ENCODE measurements at places on chromosomes 2 and 18. TPM values are rescaled to one million over a fixed set of nuclear protein-coding genes. Genes with fewer than 3 reads are reported as not detected.

CD8B2 gene
- not detected for polyA plus RNA-seq

DNA sequence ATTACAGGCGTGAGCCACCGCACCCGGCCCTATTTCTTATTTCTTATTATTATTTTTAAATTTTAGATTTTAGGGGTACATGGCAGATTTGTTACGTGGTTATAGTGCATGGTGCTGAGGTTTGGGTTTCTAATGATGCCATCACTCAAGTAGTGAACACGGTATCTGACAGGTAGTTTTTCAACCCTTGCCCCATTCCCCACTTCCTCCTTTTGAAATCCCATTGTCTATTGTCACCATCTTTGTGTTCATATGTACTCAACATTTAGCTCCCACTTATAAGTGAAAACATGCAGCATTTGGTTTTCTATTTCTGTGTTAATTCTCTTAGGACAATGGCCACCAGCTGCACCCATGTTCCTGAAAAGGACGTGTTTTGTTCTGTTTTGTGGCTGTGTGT lies 39.5 kb downstream of the TGIF1 start:
- DNase-seq, result no peak

GRCh38 chr2:19750136-19750535 lies 151.6 kb downstream of the TTC32 start:
- no peak for DNase-seq

GRCh38 chr2:48444404-48444803 lies 85.5 kb upstream of the STON1 start:
- DNase-seq, result no peak

DNA sequence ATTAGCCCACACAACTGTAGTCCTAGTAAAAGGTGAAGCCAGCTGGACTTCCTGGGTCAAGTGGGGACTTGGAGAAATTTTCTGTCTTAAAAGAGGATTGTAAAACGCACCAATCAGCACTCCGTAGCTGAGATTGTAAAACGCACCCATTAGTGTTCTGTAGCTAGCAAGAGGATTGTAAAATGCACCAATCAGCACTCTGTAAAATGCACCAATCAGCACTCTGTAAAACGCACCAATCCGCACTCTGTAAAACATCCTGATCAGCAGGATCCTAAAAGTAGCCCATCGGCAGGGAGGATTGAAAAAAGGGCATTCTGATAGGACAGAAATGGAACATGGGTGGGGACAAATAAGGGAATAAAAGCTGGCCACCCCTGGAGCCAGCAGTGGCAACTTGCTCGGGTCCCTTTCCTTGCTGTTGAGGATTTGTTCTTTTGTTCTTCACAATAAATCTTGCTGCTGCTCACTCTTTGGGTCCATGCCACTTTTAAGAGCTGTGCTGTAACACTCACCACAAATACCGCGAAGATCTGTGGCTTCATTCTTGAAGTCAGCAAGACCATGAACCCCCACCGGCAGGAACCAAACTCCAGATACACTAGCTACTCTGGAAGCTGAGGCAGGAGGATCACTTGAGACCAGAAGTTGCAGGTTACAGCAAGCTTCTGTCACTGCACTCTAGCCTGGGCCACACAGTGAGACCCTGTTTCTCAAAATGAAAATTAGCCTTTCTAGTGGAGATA lies 102.6 kb downstream of the HS6ST1 start:
- no peak for DNase-seq

DNA sequence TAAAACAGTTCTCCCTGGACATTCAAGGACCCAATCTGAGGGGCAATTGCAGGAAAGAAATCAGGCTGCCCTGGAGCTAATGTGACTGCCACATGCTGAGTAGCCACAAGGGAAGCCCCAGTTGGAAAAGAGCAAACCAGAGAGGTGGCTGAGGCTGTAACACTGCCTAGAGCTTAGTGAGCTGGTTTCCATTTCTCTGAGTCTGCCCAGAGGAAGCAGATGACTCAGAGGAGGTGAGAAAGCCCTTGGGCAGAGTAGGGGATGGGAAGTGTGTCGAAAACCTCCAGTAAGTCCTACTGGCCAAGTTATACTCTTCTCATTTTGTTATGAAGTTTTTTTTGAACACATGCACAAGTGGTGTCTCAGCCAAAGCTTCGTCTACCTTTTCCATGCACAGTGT lies 753.0 kb downstream of the CNTNAP5 start:
- DNase-seq, result no peak

- no peak for DNase-seq
These were observed 21.5 kb upstream of the CYP1B1 start for GRCh38 chr2:38097258-38097987.

DNA sequence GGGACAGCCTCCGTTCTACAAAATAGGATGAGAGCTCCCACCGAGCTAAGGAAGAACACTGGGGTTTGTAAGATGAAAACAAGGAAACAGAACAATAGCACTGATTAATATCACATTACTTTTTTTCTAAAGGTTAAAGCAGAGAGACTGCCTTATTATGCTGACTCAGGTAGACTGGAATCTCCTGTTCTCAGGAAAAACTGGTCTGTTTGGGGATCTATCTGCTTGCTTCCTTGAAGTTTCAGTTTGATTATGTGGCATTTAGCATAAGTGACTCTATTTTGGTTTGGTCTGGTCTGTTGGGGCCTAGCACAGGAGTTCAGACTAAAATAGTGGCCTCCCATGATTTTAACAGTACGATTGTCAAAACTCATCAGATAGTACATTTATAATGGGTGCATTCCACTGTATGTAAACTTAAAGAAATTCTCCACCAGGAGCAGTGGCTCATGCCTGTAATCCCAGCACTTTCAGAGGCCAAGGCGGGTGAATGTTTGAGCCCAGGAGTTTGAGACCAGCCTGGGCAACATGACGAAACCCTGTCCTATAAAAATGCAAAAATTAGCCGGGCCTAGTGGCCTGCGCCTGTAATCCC lies 64.1 kb upstream of the NDUFV2 start:
- DNase-seq, result peak; percentile 37

DNA sequence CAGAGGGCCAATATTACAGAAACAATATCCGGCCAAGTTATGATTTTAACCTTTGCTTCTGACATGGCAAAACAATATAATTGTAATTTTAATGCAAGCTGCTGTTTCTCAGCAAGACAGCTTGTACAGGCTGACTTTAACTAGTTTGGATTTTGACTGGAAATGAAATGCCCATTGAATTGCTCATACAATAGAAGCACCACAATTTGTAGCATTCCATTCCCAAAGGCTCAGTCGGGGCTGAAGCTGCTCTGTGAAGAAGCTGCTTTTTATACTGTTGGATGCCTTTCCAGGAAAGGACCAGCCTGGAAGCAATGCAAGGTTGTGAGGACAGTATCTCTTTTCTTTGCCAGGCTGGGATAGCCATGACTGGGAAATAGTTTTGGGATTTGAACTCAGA lies 677.0 kb upstream of the FANCL start:
- DNase-seq, result no peak

GRCh38 chr2:72497763-72498162 lies 328.1 kb downstream of the EXOC6B start:
- no peak for DNase-seq

TMEM37 gene
- polyA plus RNA-seq, result 0.03 TPM

CABLES1 gene
- 1.9 TPM for polyA plus RNA-seq

DNA sequence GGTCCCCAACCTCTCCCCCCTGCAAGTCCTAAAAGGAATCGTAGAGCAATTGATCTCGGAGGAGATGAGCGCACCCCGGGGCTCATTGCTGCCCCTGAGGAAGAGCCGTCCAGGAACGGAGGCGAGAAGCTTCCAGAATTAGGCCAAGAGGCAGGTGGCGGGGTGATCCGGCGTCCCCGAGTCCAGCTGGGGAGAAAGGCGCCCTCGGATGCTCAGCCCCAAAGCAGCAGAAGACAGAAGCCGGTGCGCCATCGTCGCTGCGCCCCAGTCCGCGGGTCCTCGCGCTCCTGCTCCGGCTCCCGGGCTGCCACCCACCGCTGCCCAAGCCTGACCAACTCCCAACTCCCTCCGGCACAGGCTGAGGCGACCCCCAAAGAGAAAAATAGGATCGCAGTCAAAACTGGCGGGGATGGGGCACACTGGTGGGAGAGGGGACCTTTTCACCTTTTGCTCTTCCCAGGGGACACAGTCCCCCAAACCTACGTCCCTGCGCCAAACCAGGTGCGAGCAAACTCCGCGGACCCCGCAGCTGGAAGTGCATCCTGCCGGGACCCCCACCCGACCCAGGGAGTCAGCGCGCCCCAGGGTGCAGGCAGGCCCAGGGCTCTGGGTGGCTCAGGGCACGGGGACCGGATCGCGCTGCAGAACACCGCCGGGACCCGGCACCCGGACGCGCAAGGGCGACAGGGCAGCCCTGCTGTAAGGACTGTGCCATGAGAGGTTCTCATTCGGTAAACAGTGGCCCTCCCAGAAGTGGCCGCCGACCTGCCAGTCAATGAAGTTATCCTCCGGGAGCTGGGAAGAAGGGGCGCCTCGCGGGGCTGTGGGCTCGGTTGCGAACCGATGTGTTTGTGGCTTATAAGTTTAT lies 8.4 kb upstream of the MEIS1 start:
- no peak for DNase-seq

DNA sequence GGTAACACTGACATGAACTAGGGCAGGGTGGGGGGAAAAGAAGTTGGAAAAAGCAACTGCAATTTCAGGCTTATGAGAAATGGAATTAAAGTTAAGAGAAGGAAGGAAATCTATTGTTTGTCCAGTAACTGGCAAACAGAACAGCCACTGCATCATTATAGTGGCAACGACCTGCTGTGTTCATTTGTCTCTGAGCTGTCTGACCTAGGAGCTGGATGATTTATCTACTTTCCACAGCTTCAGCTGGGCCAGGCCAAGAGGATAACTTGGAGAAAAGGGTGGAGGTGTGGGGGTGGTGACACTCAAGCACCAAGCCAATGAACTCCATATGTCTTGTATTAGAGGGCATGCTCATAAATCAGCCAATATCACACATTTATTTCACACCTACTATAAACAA lies 291.5 kb upstream of the KLHL29 start:
- no peak for DNase-seq

CXCR4 gene
- 0.03 TPM for polyA plus RNA-seq

DNA sequence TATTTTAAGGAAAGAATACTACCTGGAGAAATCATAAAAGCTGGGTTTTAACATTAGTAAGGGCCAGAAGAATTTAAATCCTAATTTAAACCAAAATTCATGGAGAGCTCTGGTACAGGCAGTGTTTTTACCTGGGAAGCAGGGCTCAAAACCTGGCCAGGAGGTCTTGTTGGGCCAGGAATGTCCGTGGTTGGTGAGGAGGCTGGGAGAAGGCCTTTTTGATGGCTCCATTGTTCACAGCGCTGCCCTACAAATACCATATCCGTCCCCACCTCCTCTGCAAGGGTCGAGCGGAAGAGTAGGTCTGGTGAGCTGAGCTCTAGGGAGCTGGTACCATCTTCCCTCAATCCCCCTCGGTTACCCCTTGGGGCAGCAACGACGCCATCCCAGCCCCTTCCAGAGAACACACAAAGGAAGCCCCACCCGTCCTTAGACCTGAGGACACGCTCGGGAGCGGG lies 10.9 kb upstream of the HOXD1 start:
- no peak for DNase-seq

DNA sequence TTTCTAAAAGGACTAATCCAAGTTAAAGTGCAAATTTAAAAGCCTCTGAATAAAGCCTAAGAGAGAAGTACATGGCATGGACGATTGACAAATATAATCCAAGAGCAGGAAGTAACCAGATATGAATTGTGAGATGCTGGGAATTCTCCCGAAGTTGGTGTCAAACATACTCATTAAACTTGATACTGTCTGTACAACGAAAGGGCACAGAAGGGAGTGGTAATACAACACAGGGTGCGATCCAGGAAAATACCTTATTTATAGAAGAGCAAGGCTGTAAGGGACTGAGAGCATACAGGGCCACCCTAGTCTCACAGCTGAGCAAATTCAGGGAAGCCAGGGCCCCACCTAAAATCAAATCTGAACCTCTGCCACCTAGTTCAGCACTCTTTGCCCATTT lies 41.6 kb downstream of the SEMA4F start:
- DNase-seq, result no peak

GRCh38 chr2:237154884-237155851 lies 69.5 kb downstream of the COPS8 start:
- DNase-seq, result no peak

GRCh38 chr2:212669761-212670160 lies 131.2 kb upstream of the ERBB4 start:
- DNase-seq, result peak; percentile 19

SRD5A2 gene
- polyA plus RNA-seq, result not detected

TUBA3E gene
- polyA plus RNA-seq, result not detected

ASB3 gene
- polyA plus RNA-seq, result 10.4 TPM

STPG4 gene
- polyA plus RNA-seq, result not detected

- peak; percentile 39 for DNase-seq
These were observed 189.4 kb upstream of the CWC22 start for GRCh38 chr2:180196419-180196977.

AAK1 gene
- 27.9 TPM for polyA plus RNA-seq

GRCh38 chr18:46842583-46842982 lies 74.7 kb downstream of the PIAS2 start:
- DNase-seq, result no peak

GRCh38 chr2:199602271-199602895 lies 144.6 kb upstream of the SATB2 start:
- DNase-seq, result no peak

DSC1 gene
- polyA plus RNA-seq, result 0.24 TPM

- DNase-seq, result no peak
These were observed 42.1 kb downstream of the GRHL1 start for GRCh38 chr2:9993488-9994165.

GRCh38 chr2:54613794-54614257 lies 109.6 kb upstream of the EML6 start:
- peak; percentile 82 for DNase-seq

DNA sequence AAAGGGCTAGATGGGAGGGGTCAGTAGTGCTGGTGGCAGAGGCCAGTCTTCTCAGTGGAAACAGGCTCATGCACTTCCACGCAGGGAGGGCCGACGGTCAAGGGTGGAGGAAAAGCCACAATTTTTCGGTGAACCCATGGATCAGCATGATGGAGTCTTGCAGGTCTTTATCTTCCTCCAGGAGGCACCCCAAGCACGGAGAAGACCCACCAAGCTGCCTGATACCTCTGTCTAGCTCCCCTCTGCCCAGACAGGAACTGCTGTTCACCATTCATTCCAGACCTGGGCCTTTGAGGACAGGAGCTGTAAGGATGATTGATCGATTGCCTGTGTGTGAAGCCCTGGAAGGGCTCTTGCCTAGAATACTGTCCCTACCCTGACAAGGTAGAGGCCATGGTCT lies 2.8 kb upstream of the LRRFIP1 start:
- no peak for DNase-seq

GRCh38 chr2:20781656-20782265 lies 41.1 kb downstream of the LDAH start:
- DNase-seq, result peak; percentile 28

- DNase-seq, result no peak
These were observed 36.0 kb upstream of the CDC42EP3 start for GRCh38 chr2:37707393-37707792.

GRCh38 chr2:199430214-199430613 lies 27.5 kb downstream of the SATB2 start:
- DNase-seq, result no peak

UGT1A4 gene
- not detected for polyA plus RNA-seq

KYNU gene
- 1.4 TPM for polyA plus RNA-seq

- DNase-seq, result no peak
These were observed 44.1 kb upstream of the ACKR3 start for GRCh38 chr2:236525411-236525997.

Measured in mammary epithelial cell (primary cell).